Activated CD4-positive, alpha-beta T cell treated with anti-CD3 and anti-CD28 coated beads, Interleukin-2, amount 50 U/mL, for 48 hours (primary cell): ENCODE measurements at places on chromosomes 5 and 9.

DNA sequence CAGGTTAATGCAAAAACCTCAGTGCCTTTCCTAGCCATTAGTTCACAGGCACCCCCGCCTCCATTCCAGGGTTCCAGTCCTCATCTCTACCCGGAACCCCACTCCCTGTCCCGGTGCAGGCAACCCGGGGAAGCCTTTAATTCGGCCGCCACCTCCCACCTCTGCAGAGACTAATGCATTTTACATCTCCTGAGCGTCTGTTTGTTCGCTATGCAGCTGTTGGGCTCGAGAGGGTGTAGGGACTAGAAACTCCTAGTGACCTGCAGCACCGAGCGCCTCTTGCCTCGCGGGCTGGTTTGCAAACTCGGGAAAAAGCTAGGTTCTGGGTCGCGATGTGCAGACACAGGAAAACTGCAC is 3.6 kb downstream of the GDNF start:
- no peak for DNase-seq

GRCh38 chr9:134346151-134346550 is 19.9 kb downstream of the RXRA start:
- no peak for DNase-seq

- DNase-seq: no peak
Measured at GRCh38 chr5:175840050-175840841, 31.1 kb upstream of the CPLX2 start.

DNA sequence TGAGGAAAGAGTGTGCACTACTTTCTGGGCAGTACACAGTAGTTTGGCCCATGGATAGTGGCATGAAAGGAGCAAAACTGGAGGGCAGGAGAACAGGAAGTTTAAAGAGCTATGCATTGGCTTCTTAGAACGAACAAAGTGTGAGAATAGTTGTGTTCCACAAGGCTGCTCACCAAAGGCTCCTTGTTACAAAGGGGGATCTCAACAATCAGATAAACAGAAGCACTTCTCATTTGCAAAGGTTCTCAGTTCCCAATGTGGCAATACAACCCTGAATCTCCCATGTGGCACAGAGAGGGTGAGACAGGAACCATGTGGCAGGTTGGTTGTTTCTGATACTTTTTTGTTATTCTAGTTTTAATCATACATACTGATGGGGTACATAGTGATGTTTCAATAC is 158.4 kb downstream of the CARTPT start:
- no peak for DNase-seq

DNA sequence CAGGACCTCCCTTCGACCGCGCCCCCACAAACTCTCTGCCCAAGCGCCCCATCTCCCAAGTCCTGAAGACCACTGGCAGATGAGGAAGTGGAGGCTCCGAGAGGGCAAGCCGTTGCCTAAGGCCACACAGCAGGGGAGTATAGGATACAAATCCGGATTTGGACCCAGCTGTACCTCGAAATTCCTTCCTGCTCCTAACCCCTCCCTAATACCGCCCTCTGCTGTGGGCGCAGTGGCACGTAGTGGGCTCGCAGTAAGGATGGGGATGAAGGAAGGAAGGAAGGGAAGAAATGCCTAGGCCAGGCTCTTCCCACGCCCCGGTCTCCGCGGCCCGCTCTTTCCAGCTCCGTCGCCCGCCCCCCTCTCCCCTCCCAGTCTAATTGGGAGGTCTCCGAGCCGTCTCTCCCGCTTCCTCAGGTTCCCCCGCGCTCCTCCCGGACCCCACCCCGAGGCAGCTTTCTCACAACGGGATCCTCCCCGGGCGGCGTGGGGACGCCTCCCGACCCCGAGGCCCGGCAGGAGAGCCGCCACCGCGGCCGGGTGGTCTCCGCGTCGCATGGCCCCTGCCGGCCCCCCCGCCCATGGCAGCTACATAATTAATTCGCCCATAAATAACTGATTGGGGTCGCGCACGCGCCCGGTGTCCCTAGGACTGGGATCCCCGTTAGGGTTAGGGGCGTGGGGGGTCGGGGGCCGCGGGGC is 138.9 kb downstream of the C9orf50 start:
- no peak for DNase-seq

GRCh38 chr5:178580271-178580955 is 9.8 kb downstream of the COL23A1 start:
- no peak for DNase-seq

GRCh38 chr9:79432485-79432884 is 139.3 kb upstream of the TLE4 start:
- DNase-seq: no peak

- DNase-seq: no peak
Measured at GRCh38 chr5:107325866-107326265, 344.9 kb downstream of the EFNA5 start.

- DNase-seq: no peak
Measured at GRCh38 chr9:103798620-103799019, 295.5 kb upstream of the SMC2 start.
